ENCODE measurements at places on chromosomes 12 and 14.

DNA sequence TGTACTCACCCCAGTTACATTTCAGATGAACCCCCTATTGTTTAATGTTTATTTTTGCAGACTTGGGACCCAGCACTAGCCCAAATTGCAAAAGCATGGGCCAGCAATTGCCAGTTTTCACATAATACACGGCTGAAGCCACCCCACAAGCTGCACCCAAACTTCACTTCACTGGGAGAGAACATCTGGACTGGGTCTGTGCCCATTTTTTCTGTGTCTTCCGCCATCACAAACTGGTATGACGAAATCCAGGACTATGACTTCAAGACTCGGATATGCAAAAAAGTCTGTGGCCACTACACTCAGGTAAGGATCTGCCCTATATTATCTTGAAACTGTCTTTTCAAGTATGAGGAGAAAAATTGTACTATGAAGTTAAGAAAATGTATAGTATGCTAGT is 1.2 kb downstream of the GLIPR1 start:
- no peak for DNase-seq

GRCh38 chr14:101331661-101332169 is 229.6 kb upstream of the DIO3 start:
- DNase-seq: no peak

DNA sequence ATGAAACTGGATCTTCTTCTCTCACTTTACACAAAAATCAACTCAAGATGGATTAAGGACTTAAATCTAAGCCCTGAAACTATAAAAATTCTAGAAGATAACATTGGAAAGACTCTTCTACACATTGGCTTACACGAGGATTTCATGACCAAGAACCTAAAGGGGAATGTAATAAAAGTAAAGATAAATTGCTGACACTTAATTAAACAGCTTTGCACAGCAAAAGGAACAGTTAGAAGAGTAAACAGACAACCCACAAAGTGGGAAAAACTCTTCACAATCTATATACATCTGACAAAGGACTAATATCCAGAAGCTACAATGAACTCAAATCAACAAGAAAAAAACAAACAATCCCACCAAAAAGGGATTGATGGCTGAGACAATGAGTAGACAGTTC is 74.4 kb downstream of the BLTP3B start:
- DNase-seq: no peak

- DNase-seq: no peak
Measured at GRCh38 chr12:56462565-56462964, 5.8 kb upstream of the SPRYD4 start.

GRCh38 chr14:32087907-32088306 is 10.8 kb downstream of the ARHGAP5 start:
- DNase-seq: no peak

GRCh38 chr14:100806386-100806785 is 19.5 kb upstream of the MEG3 start:
- no peak for DNase-seq

DNA sequence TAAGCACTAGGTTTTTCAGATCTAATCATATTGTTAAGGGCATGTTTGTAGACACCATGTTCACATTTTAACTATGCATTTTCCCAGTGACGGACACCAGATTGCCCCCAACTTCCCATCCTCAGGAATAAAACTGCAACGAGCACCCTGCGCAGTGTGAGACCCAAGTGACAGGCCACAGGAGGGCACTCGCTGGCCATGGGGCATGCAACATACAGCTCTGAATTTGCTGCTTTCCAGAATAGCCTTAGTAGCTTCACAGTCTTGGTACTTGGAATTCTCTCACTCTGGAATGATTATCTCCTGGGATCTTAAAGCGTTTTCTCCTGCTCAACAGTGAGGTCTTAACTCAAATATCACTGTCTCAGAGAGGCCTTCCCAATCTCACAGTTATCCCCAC is 972 bp upstream of the DDX47 start:
- DNase-seq: no peak

- no peak for DNase-seq
Measured at GRCh38 chr14:24700511-24700910, 66.5 kb upstream of the GZMB start.

GRCh38 chr14:36512585-36513003 is 7.4 kb downstream of the NKX2-1 start:
- no peak for DNase-seq

- no peak for DNase-seq
Measured at GRCh38 chr14:59238216-59238615, 49.7 kb downstream of the DAAM1 start.

GRCh38 chr14:23895480-23895879 is 58.1 kb upstream of the DHRS4 start:
- no peak for DNase-seq

GRCh38 chr14:68899033-68899603 is 80.0 kb downstream of the ACTN1 start:
- no peak for DNase-seq

DNA sequence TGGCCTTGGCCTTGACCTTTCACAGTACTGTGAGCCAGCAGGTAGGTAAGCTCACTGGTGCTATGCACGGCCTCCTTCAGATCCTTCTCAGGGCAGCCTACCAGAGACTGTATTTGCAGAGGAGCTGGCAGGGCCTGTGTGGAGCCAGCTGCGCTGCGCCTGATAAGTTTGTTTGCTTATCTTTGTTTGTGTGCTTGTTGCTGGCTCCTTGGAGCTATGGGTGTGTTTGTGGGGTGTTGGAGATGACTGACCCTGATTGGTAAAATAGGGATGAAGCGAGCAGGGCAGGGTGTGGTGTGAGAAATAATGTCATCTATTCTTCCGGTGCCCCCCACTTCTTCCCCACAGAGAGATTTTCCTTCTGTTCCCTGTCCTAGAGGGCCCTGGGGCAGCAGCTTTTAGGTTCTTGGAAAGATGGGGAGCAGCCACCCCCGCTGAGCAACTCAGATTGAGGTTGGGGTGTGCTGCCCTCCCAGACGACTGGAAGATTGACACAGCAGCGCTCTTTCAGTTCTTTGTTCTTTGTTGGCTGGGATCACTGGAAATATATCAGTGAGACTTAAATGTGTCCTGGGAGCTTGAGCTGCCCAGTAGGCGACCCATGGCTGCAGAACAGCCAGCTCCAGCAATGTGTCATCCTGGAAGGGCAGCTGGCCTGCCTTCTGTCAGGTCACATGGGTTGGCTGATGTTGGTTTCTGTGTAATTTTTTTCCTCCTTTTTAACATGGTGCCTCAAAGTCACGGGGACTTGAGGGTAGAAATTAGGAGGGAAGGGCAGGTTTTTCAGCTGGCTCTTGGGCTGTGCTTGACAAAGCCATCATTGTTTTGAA is 19.6 kb downstream of the MLXIP start:
- no peak for DNase-seq

DNA sequence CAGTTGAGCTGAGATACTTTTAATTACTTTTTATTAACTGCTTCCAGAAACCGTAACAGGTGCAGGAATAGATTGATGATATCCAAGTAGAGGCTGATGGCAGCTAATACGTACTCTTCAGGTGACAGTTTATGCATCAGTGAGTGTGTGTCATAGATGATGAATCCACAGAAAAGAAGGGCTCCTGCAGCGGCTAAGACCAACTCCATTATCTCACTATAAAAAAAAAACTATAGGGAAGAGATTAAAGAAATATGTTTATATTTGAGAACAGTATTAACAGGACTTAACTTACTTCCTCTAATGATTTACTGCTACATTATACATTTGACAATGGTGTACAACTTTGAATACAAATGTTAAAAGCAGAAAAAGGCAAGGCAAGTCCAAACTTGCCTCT is 7.4 kb upstream of the LLPH start:
- DNase-seq: no peak

DNA sequence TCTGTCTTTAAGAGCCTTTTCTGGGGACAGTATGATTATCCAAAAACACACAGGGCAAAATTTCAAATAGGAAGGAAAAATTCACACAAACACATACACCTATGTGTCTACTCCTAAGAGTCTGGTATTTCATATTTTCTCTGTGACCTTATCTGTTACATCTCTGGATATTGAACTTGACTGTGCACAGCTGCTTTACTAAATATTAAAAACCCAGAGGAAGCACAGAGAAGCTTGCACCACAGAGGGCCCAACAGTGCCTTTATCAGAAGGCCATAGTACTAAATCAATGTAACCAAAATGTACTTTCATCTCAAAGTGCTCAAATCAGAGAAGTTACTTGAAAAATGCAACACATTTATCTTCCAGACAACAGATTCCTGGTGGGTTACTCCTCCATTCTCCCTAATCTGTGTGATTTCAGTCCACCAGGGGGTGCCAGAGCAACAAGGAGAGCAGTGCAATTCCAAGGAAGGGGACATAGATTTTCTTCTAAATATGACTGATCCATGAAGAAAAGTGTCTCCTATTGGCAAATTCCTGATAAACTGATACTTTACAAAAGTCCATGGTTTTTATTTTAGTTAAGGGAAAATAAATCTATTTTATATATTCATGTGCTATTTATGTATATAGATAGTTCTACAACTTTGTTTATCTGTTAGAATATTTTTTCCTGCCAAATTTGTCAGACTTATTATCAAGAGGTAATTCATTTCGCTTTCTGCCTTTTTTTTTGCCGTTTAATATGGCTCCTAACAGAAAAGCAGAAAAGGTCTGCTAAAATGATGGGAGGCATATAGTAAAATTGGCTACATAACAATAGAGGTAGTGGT is 617.6 kb downstream of the LRFN5 start:
- no peak for DNase-seq

- DNase-seq: no peak
Measured at GRCh38 chr14:74257941-74258763, 18.9 kb downstream of the VSX2 start.

- peak; percentile 36 for DNase-seq
Measured at GRCh38 chr14:32076278-32077080, 625 bp upstream of the ARHGAP5 start.
